ENCODE measurements at places on chromosomes 11 and 22. TPM values are rescaled to one million over a fixed set of nuclear protein-coding genes. Genes with fewer than 3 reads are reported as not detected.

GRCh38 chr22:22754268-22754657 lies 109.8 kb downstream of the GGTLC2 start:
- H3K4me1 ChIP-seq = no peaks in the 10 kb centered on the region
- H3K27me3 ChIP-seq = no peaks in the 10 kb centered on the region
- H3K36me3 ChIP-seq = no peaks in the 10 kb centered on the region
- no peak for DNase-seq
- no peak overlapping the region for H3K27ac ChIP-seq

GRCh38 chr11:43735961-43736360 lies 55.4 kb downstream of the HSD17B12 start:
- no peaks in the 10 kb centered on the region for H3K27me3 ChIP-seq
- H3K4me1 ChIP-seq = peaks cover 5% of the 10 kb centered on the region
- DNase-seq = no peak

GRCh38 chr11:118606157-118606843 lies 1.1 kb upstream of the PHLDB1 start:
- peaks cover 3% of the 10 kb centered on the region for H3K36me3 ChIP-seq
- no peak overlapping the region for H3K4me3 ChIP-seq
- DNase-seq = peak; percentile 56
- no peaks in the 10 kb centered on the region for H3K27me3 ChIP-seq
- H3K4me1 ChIP-seq = peaks cover 2% of the 10 kb centered on the region

- no peaks in the 10 kb centered on the region for H3K36me3 ChIP-seq
- peak overlapping the region; percentile 68 for H3K27ac ChIP-seq
- no peak for DNase-seq
- H3K4me1 ChIP-seq = peaks cover 12% of the 10 kb centered on the region
- H3K27me3 ChIP-seq = no peaks in the 10 kb centered on the region
Observed at GRCh38 chr11:119380827-119381180, 686 bp downstream of the USP2 start.

DNA sequence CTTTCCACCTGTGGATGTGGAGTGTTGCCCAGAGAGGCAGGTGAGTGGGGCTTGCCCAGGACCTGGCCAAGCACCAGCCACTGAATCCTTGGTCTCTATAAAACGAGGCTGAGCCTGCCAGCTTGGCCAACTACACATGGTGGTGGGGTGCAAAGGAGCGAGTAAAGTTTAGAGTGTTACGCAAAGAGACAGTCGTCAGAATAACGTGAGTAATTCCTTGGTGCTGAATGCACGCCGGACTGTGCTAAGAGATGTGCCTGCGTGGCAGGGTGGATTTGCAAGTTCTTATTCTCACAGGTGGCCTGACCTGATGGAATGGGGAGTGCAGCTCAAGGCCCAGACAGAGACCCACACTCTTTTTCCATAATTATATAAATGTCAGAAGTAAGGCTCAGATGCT lies 88.6 kb upstream of the B3GAT1 start:
- no peaks in the 10 kb centered on the region for H3K4me1 ChIP-seq
- H3K27ac ChIP-seq = no peak overlapping the region
- DNase-seq = no peak

DNA sequence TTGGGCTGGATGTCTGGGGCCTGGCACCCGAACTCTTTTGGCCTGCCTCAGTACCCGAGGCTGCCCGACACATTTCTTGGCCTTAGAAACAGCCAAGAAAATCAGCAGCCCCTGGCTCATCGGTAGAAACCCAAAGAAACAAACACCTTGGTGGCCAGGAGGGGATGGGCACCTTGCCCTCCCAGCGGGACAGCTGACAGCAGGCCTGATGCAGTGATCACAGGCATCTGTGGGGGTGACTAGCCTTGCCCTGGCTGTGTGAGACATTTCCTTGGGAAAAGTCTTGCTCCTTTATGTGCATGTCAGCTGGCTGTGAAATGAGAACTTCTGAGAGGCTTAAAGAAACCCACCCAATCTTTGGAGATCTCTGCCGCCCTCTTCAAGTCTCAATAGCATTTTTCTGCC lies 60.9 kb downstream of the SMIM38 start:
- no peak overlapping the region for H3K27ac ChIP-seq
- H3K36me3 ChIP-seq = no peaks in the 10 kb centered on the region
- no peaks in the 10 kb centered on the region for H3K27me3 ChIP-seq
- H3K4me1 ChIP-seq = no peaks in the 10 kb centered on the region

Gene SPON1
- total RNA-seq = 6.6 TPM

Gene HINFP
- 8.7 TPM for total RNA-seq

Gene KREMEN1
- total RNA-seq = 3.3 TPM

Data from pancreas (tissue), 10 donors.